Stimulated activated CD4-positive, alpha-beta T cell treated with anti-CD3 and anti-CD28 coated beads, TNF-alpha, amount 100 ng/mL, for 1 hour (primary cell): ENCODE measurements at places on chromosomes 12 and 14.

DNA sequence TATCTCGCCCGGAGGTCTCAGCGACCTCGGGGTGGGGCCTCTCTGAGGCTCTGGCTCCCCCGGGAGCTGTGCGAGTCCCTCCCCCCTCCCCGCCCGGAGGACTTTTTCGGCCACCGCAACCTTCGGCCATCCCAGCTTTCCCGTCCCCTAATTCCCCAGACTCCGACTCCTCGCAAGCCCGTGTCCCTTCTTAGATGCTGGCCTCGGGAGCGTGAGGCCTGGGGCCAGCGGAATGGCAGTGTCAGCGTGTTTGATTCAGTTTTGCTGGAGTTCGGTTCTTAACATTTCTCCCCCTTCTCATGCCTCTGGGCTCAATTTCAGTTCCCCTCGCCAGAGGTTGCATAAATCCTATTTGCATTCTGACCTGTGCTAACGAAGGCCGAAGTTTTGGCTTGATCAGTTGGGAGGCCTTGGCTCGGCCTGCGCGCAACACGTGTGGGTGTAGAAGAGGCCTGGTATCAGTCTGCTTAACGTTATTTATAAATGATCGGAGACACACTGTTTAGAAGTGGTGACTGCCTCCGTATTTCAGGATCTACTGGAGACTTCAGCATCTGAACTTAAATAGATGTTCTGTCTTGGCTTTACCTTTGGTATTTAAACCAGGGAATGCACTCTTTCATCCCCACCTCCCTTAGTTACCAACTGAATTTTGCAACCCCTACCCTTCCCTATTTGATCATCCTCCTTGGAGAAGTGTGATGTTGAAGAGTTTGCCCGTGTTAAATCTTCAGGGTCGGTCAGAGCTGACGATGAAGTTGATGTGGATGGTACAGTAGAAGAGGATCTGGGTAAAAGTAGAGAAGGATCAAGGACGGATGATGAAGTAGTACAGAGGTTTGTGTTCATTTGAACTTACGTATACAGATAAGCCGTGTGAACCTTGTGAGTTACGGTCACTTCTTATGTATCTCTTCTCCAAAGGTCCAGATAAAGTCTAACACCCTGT, 851 bp downstream of the HSP90B1 start:
- DNase-seq = peak; percentile 16

DNA sequence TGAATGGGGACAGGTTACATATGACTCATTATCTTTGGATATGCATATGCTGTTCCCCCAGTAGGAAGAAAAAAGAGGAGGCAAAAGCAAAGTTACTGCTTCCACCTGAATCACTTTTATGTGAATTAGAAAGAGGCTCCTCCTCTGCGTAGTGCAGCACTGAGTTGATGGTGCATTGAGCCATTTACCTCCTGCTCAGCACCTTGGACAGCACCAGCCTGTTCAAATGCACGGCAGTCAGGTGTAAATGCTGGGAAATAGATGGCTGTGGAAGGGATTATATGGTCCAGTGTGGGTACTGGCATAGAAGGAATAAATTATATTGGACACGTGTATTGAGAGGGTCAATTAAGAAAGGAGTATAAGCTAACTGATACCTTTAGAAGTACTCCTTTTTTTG, 541.9 kb upstream of the SEL1L start:
- DNase-seq = no peak

GRCh38 chr12:97943359-97943758, 480.8 kb downstream of the RMST start:
- no peak for DNase-seq

GRCh38 chr12:3922033-3922432, 48.8 kb upstream of the PARP11 start:
- DNase-seq = no peak

- no peak for DNase-seq
Observed at GRCh38 chr14:47710581-47710980, 35.2 kb upstream of the MDGA2 start.

GRCh38 chr12:97417568-97418218, 44.9 kb upstream of the RMST start:
- DNase-seq = no peak

DNA sequence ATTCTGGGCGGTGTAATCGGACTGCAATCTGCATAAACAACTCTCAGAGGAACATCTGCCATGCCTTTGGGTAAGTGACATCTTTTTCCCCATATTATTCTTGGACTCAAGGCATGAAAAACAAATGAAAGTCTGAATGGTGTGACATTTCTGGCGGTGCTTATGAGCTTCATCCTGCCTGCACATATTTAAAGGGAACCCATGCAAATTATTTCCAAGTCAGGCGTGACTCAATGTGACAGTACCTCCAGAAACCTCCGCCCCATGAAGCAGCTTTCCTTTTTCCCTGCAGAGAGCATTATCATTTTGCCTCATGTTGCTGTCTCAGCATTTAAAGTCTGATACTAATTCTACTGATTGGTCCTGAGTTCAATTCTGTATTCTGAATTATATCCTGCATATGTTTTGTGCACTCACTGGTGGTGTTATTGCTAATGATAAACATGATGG, 585.4 kb downstream of the SNAPC1 start:
- no peak for DNase-seq

DNA sequence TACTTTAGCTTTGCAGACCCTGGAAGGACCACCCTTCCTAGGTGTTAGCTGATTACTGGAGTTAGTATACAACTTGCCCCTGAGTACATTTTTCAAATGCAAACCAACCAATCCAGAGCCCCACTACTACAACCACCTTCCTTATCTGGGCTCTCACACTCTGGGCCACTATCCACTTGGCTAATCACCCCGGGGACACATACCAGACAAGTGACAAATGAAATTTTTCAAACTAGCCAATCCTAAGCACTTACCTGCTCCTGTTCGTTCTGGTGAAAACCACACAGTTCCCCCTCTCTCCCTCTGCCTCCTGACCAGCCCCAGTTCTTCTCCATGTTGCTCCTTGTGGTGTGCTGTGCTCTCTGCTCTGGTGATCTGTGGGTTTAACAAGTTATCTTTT, 140.4 kb downstream of the CNTN1 start:
- no peak for DNase-seq

GRCh38 chr14:78104160-78104559, 66.0 kb upstream of the NRXN3 start:
- no peak for DNase-seq

DNA sequence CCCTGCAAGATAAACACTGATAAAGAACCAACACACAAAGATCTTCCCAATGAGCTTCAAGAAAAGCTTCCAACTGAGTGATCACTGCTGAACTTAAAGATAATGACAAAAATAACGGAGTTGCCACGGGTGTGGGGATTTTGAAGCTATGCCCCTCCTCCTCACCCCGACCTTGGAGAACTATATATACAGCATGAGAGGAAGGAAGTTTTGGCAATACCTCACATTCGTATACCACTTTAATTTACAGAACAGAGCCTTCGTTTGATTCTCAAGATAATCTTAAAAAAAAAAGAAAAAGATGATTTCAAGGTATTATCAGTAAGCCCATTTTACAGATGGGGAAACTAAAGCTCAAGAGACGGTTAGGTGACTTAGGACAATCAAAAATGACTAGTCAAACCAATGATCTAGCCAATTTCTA, 715 bp downstream of the NEK9 start:
- DNase-seq = no peak

GRCh38 chr14:65723348-65723747, 310.8 kb downstream of the FUT8 start:
- DNase-seq = no peak

- no peak for DNase-seq
Observed at GRCh38 chr14:72450473-72451044, 443.3 kb downstream of the DPF3 start.

DNA sequence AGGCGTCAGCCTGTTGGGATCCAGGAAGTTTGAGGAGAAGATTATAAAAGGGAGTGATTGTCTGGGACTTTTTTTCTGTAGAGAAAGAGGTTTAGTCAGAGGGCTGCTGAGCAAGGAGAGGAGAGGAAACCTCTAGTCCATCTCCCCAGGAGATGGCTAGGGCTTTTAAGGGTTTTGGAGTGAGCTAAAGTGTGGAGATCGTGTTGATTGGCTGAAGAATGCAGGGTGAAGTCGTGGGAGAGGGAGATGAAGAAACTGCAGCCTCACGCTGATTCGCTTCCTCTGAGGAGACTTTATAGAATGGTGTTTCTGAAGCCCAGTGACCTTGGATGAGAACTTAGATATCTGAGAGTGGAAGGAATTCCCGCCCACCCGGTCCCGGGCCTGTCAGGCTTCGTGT, 193.7 kb upstream of the PWP1 start:
- no peak for DNase-seq

- DNase-seq = no peak
Observed at GRCh38 chr12:64066776-64067175, 155.3 kb downstream of the KICS2 start.

GRCh38 chr12:29343022-29343799, 37.8 kb downstream of the ERGIC2 start:
- DNase-seq = no peak

GRCh38 chr12:18224745-18225144, 36.6 kb upstream of the PIK3C2G start:
- no peak for DNase-seq

DNA sequence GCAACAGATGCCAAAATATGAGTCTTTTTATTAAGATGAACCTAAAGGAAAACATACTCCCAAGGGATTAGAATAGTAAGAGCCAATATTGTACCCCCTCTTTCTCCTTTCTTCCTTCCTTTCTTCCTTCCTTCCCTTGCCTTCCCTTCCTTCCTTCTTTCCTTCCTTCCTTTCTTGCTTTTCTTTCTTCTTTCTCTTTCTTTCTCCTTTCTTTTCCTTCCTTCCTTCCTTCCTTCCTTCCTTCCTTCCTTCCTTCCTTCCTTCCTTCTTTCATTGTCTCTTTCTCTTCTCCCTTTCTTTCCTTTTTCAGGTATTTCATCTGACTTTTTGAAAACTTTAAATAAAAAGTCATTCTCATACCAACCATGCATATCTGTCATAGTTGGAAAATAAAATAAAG, 892.5 kb downstream of the LRFN5 start:
- no peak for DNase-seq

DNA sequence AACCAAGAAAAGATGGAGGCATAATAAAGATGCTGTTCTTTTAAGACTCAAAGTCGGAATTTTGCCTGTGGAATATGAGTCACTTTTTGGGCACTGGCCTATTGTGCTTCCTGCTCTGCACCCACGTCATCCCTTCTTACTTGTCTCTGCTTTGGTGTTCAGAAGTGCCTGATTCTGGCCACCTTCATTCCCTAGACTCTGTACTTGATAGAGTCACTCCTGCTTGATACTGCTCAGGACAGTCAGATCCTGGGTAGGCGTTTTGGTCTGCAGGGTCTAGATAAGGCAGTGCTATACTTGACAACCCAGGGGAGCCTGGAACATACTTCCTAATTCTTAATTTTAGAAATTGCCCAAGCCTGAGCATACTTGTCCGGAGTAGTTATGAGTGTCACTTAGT, 1.9 kb downstream of the LRRK2 start:
- DNase-seq = no peak

- DNase-seq = no peak
Observed at GRCh38 chr12:48292040-48292439, 58.7 kb downstream of the ZNF641 start.

GRCh38 chr12:66354291-66354690, 52.0 kb downstream of the HELB start:
- no peak for DNase-seq

- DNase-seq = no peak
Observed at GRCh38 chr12:22794017-22794416, 169.0 kb downstream of the ETNK1 start.

DNA sequence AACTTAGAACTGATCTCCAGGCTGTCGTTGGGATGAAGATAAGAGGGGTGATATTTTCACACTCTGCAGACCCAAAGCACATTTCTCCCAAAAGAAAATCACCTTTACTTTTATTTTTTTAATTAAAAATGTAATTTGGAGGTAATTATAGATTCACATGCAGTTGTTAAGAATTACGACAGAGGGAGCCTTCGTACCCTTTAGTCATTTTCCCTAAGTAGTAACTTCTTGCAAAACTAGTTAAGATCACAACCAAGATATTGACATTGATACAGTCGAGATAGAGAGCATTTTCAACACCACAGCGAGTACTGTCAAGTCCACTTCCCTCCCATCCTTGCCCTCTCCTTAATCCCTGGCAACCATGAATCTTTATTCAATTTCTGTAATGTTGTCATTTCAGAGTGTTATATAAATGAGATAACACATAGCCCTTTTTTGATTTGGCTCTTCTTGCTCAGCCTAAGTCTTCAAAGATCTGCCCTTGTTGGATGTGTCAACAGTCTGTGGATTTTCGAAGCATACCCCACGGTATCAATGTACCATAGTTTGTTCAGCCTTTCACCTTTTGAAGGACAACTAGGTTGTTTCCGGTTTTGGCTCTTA, 39.6 kb downstream of the DNAH10 start:
- DNase-seq = no peak

- no peak for DNase-seq
Observed at GRCh38 chr12:6317693-6318439, 7.4 kb downstream of the PLEKHG6 start.

DNA sequence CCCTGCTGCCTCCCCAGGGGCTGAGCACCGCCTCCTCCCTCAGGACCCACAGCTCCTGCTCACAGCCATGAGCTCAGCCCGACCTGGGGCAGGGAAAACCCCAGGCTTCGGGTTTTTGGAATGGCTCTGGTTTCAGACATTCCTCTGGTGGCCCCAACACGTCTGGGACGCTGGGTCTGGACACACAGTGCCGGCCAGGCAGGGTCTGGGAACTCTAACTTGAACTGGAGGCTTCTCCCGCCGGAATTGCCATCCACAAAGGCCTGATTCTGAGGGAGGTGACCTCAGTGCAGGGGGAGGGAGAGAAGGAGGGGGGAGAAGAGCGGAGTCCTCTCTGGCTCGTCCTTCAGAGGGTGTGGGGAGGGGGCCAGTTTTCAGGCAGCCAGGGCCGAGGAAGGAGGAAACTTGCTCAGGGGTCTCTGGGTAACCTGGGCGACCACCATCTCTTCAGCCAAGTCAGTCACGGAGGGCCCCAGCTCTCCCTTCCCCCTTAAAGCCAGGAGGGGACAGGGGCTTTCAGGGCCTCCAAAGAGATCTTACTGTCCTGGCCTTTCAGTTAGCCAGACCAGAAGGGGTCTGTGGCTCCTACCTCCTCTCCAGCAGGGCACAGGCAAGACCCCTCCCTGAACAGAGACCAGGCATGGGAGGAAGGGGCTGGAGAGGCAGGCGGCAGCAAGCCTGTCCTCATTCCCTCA, 19.4 kb downstream of the NCKAP5L start:
- no peak for DNase-seq

GRCh38 chr12:26158078-26158764, 33.4 kb upstream of the BHLHE41 start:
- DNase-seq = no peak
